ENCODE measurements at places on chromosomes 16 and 17.

GRCh38 chr16:83624429-83625120 lies 183.2 kb upstream of the HSBP1 start:
- DNase-seq = no peak

GRCh38 chr16:57824888-57825287 lies 22.6 kb upstream of the KIFC3 start:
- no peak for DNase-seq

GRCh38 chr17:49916854-49917515 lies 52.0 kb upstream of the DLX4 start:
- no peak for DNase-seq

- no peak for DNase-seq
Measured at GRCh38 chr16:67535201-67535600, 6.6 kb downstream of the RIPOR1 start.

GRCh38 chr17:65434878-65435277 lies 126.6 kb downstream of the AXIN2 start:
- no peak for DNase-seq

DNA sequence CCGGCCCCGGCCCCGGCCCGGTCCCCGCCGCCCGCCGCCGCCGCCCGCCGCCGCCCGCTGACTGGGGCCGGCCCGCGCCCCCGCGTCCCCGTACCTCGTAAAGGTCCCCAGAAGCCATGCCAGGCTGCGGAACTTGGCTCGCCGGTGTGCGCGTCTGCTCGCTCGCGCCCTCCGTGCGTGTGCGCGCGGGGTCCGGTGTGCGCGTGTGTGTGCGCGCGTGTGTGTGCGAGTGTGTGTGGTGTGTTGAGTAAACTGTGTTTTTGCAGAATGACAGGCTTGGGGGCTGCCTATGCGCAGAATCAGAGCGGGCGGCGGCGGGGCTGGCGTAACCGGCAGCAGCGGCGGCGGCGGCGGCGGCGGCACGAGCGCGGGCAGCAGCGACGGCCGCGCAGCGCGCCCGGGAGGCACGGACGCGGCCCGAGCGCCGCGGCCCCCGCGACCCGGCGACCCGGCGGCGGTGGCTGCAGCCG lies 307 bp downstream of the CDYL2 start:
- DNase-seq = no peak

- DNase-seq = no peak
Measured at GRCh38 chr16:54862529-54862928, 68.1 kb upstream of the IRX5 start.

GRCh38 chr16:8798174-8798527 lies 512 bp downstream of the PMM2 start:
- DNase-seq = no peak

DNA sequence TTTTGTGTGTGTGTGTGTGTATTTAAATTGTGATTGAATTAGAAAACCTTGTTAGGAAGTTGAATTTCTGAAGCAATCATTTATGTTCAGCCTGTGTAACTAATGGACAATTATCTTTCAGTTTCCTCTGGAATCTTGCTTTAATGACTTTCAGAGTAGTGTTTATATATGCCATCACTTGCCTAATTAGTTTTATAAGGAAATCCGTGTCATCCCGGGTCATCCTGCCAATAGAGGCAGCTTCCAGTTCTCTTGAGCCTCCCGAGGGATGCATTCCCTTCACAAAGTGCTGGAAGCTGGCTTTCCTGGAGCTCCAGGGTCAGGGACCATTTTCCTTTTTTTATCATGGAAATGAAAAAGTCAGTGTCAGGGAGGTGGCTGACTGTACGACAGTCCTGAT lies 42.9 kb downstream of the PRKCA start:
- no peak for DNase-seq

DNA sequence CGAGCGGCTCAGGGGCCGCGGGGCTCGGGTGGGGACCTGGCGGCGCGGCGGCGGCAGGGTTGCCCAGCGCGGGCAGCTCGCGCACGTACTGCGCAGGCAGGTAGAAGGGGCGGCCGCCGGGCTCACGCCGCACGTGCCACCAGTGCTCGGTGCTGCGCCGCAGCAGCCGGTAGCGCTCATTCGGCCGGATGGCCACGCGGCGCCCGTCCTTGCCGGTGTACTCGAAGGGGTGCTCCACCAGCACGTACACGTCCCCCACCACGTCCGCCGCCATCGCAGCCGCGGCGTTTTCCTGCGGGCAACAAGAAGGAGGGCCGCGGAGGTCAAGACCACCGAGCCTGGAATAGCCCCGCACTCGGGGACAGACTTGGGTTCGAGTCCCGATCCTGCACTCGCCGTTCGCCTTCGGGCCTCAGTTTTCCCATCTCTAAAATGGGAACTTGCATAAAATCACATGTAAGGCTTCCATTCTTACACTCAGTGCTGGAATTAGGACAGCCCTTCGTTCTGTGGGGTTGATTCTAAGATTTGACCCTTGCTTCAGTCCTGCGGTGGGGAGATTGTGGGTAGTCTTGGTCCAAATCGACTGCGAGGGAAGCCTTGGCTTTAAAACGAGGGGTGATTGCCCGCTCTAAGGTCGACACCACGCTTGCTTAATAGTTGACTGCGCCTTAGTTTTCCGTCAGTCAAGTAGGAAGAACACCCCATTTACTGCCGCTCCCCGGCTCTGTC lies 2.5 kb downstream of the ARHGAP27 start:
- DNase-seq = no peak

DNA sequence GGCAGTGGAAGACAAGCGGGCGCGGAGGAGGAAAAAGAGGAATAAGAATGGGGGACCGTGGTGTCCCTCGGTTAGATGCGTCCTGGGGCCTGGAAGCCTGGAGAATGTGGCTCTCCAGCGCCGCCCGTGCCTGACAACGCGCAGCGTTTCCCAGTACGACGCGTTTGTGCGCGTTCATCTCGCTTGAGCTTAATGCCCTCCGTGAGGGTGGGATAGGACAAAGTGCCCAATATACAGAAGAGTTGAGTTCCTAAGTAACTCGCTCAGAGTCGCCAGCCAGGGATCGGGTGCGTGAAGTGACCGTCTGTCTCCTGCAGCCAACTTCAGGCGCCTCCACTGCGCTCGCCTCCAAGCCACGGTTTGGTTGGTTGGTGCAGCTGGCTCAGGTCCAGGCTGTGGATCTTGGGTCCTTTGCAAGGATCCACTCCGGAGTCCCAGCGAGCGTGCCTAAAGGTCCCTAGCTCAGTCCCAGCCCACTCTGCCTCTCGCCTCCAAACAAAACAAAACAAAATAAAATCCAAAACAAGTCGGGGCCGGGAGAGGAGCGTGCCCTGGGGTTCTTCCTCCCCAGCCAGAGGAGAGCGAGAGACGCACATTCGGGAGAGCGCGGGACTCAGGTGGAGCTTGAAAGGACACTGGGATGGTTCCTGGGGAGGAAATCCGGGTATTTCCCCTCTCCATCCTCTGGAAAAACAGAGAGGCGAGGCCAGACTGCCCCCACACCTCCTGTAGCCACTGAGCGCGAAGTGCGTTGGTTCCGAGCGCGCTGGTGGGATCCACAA lies 974 bp downstream of the GALR2 start:
- peak; percentile 45 for DNase-seq

- DNase-seq = no peak
Measured at GRCh38 chr16:749010-749409, 8.2 kb upstream of the CIAO3 start.

DNA sequence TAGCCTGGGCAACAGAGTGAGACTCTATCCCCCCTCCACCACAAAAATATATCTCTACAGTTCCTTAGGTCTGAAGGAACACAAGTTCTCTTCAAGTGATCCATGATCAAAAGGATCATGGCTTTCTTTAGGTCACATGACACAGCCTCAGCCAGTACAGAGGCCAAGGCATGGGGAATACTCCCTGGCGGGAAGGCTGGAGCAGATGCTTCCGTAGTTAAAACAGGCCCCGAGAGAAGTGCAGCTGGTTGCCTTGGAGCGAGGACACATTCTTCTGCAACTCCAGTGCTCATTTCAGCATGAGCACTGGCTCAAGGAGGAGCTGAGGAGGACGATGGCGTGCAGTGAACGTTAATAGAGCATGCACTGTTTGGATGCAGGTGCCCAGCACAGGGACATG lies 13.5 kb downstream of the CDIP1 start:
- no peak for DNase-seq

DNA sequence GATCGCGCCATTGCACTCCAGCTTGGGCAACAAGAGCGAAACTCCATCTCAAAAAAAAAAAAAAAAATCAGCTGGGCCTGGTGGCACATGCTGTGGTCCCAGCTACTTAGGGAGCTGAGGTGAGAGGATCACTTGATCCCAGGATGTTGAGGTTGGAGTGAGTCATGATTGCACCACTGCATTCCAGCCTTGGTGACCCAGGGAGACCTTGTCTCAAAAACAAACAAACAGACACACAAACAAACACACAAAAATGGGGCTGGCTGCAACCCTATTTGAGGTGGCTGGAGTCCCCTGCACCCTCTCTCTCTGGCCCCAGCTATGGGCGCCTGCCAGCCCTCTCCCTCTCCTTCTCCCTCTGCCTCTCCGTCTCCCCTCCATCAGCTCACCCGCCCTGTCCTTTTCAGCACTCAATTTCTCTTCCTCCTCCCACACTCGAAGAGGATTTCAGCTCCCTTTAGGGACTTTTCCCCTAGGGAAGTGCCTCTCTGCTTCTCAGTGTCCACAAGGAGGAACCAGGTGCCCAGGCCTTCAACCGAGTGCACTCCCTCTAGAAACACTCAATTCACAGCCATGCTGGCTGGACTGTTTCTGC lies 17.5 kb upstream of the TFAP4 start:
- no peak for DNase-seq
